Activated naive CD8-positive, alpha-beta T cell treated with anti-CD3 and anti-CD28 coated beads for 36 hours (primary cell): ENCODE measurements at places on chromosomes 5 and 9. TPM values are rescaled to one million over a fixed set of nuclear protein-coding genes. Genes with fewer than 3 reads are reported as not detected.

GRCh38 chr5:64108674-64109073 lies 57.0 kb upstream of the RNF180 start:
- H3K4me3 ChIP-seq, result no peak overlapping the region
- H3K36me3 ChIP-seq, result no peaks in the 10 kb centered on the region
- H3K4me1 ChIP-seq, result no peaks in the 10 kb centered on the region

- H3K27me3 ChIP-seq, result no peaks in the 10 kb centered on the region
- peaks cover 22% of the 10 kb centered on the region for H3K36me3 ChIP-seq
- H3K4me1 ChIP-seq, result peaks cover 17% of the 10 kb centered on the region
- H3K4me3 ChIP-seq, result no peak overlapping the region
These were observed 142.1 kb downstream of the AGTPBP1 start for GRCh38 chr9:85599540-85600105.

DNA sequence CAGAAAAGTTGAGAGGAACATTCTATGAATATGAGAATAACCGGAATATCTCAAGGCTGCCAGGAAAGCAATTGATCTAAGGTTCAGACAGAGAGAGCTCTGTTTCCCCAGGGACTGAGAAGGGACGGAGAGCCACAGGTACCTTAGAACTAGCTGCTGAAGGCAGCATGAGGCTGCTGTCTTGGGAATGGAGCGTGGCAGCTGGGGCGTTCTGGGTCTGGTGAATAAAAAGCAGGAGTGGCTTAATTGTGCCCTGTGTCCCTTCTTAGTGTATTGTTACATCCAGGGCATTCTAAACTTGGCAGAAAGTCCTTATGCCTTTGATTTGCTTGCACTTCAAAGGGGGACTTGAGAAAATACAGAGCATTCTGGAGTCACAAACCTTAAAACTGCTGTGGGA lies 434.5 kb downstream of the KDM4C start:
- no peak overlapping the region for H3K4me3 ChIP-seq
- no peak overlapping the region for H3K27ac ChIP-seq
- H3K36me3 ChIP-seq, result peaks cover 23% of the 10 kb centered on the region
- H3K27me3 ChIP-seq, result no peaks in the 10 kb centered on the region
- no peaks in the 10 kb centered on the region for H3K4me1 ChIP-seq
- DNase-seq, result no peak

GRCh38 chr5:175734016-175734415 lies 76.1 kb downstream of the HRH2 start:
- H3K27ac ChIP-seq, result no peak overlapping the region
- DNase-seq, result no peak
- peaks cover 3% of the 10 kb centered on the region for H3K4me1 ChIP-seq
- H3K27me3 ChIP-seq, result peaks cover 31% of the 10 kb centered on the region

Gene PCDHGC3
- total RNA-seq, result 0.33 TPM

DNA sequence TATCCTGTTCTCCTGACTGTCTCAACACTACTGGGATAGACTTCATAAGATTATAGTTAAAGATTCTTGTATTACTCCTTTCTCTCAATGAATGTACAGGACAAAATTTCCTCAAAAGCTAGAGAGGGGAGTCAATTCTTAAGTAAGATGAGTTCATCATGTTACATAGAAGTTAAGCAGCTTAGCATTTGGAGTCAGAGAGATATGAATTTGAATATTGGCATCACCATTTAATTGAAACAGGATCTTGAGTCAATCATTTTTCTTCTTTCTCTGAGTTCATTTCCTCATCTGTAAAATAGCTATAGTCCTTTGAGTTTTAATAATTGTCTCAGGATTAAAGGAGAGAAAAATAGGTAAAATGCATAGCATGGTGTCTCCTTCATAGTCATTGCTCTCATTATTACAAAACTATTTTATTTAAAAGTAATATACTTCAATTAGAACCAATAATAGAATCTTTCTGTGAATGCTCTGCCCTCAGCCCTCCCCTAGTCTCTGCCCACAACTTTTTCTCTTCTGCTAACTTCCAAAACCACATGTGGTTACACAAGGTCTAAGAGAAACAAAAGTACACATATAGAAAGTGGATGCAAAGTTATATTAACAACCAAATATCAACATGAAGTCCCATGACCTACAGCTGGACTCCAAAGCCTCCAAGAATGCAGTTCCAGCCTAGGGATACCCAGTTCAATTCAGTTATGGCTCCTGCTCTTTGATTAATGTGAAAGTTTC lies 265.6 kb downstream of the TLE1 start:
- H3K4me3 ChIP-seq, result no peak overlapping the region
- H3K27ac ChIP-seq, result no peak overlapping the region
- no peak for DNase-seq
- no peaks in the 10 kb centered on the region for H3K4me1 ChIP-seq
- H3K36me3 ChIP-seq, result no peaks in the 10 kb centered on the region

GRCh38 chr9:134373953-134374300 lies 47.7 kb downstream of the RXRA start:
- no peak overlapping the region for H3K27ac ChIP-seq
- no peak for DNase-seq
- H3K4me3 ChIP-seq, result no peak overlapping the region
- no peaks in the 10 kb centered on the region for H3K27me3 ChIP-seq
- no peaks in the 10 kb centered on the region for H3K36me3 ChIP-seq
- peaks cover 3% of the 10 kb centered on the region for H3K4me1 ChIP-seq

DNA sequence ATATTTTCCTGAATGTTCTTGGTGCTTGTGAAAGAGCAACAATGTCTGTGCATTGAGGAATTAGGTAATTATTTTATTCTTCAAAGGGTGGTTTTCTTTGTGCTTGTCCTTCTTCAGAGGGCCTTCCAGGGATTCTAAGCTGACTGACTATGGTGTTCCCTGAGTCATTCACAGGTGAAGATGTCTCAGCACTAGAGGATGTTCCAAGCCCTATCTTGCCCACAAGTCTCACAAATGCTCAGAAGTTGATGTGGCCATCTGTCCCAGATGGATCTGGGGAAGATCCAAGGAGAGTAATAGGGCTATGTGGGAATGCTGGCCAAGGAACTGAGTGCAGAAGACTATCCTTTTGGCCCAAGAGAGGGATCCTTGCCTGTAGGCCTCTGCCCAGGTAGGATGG lies 120.9 kb downstream of the ADAMTSL1 start:
- no peaks in the 10 kb centered on the region for H3K4me1 ChIP-seq
- no peak overlapping the region for H3K4me3 ChIP-seq
- no peaks in the 10 kb centered on the region for H3K27me3 ChIP-seq
- H3K36me3 ChIP-seq, result no peaks in the 10 kb centered on the region
- no peak for DNase-seq
- no peak overlapping the region for H3K27ac ChIP-seq

Gene PCDHB4
- not detected for total RNA-seq

Gene CNTFR
- total RNA-seq, result not detected

DNA sequence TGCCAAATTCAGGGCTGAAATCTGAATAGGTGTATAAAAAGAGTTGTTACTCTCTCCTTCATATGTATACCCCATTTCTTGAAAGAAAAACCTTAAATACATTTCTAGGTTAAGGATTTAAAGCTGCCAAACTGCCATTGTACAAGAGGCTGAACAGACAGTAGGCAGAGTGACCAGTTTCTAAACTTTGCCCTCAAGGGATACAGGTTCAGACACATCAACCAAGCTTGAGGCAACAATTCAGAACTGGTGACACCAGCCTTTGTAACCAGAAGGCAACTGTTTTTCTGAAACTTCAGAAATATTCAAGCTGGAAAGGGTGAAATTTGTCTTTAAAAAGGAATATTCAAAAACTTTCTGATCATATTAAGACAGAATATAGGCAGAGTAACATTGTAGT lies 47.5 kb downstream of the FAM114A2 start:
- H3K4me3 ChIP-seq, result no peak overlapping the region
- no peaks in the 10 kb centered on the region for H3K4me1 ChIP-seq
- H3K36me3 ChIP-seq, result peaks cover 4% of the 10 kb centered on the region
- no peaks in the 10 kb centered on the region for H3K27me3 ChIP-seq
- H3K27ac ChIP-seq, result no peak overlapping the region
- no peak for DNase-seq

DNA sequence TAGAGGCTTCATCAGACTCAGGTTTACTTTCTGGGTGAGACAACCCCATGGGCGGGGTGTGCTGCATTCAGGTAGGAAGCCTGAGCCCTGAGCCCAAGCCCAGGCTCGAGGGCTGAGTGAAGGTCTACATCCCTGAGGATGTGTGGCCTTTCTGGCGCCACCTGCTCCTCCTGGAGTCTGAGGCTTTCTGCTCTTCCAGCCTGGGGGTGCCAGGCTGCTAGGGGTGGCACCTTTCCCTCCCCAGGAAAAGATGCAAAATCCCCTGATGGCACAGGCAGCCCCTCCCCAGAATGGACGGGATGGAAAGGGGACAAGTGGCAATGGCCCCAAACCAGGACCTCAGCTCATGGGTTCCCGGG lies 44.4 kb upstream of the PRRC2B start:
- no peaks in the 10 kb centered on the region for H3K36me3 ChIP-seq
- DNase-seq, result no peak
- no peaks in the 10 kb centered on the region for H3K27me3 ChIP-seq
- peaks cover 7% of the 10 kb centered on the region for H3K4me1 ChIP-seq
- no peak overlapping the region for H3K4me3 ChIP-seq
- H3K27ac ChIP-seq, result no peak overlapping the region

Gene ACSL6
- 4.6 TPM for total RNA-seq

GRCh38 chr9:134883040-134883782 lies 2.6 kb downstream of the FCN2 start:
- no peak overlapping the region for H3K27ac ChIP-seq
- no peaks in the 10 kb centered on the region for H3K4me1 ChIP-seq
- peaks cover 6% of the 10 kb centered on the region for H3K27me3 ChIP-seq
- no peak for DNase-seq
- no peaks in the 10 kb centered on the region for H3K36me3 ChIP-seq
- H3K4me3 ChIP-seq, result no peak overlapping the region

DNA sequence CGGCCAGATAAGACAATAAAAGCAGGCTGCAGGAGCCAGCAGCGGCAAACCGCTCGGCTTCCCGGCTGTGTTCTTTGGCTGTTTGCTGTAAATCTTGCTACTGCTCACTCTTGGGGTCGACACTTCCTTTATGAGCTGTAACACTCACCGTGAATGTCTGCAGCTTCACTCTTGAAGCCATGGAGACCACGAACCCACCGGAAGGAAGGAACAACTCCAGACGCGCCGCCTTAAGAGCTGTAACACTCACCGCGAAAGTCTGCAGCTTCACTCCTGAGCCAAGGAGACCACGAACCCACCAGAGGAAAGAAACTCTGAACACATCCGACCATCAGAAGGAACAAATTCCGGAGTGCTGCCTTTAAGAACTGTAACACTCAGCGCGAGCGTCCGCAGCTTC lies 451.7 kb downstream of the AGTPBP1 start:
- peak overlapping the region; percentile 69 for H3K4me3 ChIP-seq
- DNase-seq, result peak; percentile 34
- peaks cover 14% of the 10 kb centered on the region for H3K4me1 ChIP-seq
- H3K27me3 ChIP-seq, result peaks cover 34% of the 10 kb centered on the region
- no peak overlapping the region for H3K27ac ChIP-seq

DNA sequence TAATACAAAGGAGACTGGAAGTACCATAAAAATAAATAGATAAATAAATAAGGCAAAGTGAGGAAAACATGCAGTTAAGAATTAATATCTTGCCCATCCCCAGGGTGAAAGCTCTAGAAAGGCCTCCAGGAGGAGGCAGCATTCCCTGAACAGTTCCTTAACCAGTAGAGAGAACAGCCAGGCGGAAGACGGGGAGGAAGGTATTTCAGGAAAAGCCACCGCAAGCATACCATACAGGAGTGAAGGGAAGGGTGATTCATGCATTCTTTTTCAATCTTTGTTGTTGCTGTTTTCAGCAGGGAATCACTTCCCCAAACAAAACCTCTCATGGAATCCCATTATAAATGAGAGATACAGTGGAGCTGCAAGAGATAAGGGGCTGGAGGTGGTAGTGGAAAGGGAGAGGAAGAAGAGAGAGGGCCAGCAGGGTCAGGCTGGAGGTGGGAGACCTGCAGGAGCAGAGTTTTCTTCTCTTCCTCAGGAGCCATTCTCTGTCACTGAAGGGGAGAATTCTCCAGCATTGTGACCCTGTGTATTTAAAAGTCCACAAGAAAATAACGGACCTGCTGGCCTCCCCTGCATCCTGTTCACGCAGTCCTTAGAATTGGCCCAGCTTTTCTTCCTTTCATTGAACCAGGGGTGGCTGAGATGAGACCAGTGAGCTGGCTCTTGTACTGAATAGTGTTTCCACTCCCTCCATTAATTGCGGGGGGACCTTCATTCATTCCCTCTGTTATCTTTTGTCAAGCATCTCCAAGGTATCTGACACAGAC lies 255.9 kb downstream of the FAM114A2 start:
- H3K36me3 ChIP-seq, result no peaks in the 10 kb centered on the region
- H3K4me1 ChIP-seq, result no peaks in the 10 kb centered on the region

DNA sequence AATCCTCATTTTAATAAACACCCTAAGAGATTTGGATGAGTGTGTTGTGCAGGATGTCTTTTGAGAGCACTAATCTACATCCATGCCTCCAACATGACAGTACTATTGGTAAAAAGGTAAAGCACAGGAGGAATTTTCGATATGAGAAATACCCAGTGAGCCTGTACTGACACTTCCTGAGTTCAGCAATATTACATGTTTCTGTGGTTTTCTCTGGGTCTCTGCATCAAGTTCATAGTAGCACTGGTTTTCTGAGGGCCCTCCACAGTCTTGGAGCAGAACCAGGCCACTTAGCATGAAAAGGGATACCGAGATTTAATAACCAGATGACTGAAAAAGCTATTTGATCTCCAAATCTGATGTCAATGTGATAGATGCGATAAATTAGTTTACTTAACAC lies 524.1 kb downstream of the TMEM38B start:
- H3K4me3 ChIP-seq, result no peak overlapping the region
- no peaks in the 10 kb centered on the region for H3K4me1 ChIP-seq
- no peaks in the 10 kb centered on the region for H3K27me3 ChIP-seq
- H3K27ac ChIP-seq, result no peak overlapping the region
- no peaks in the 10 kb centered on the region for H3K36me3 ChIP-seq

- no peak overlapping the region for H3K27ac ChIP-seq
- no peak overlapping the region for H3K4me3 ChIP-seq
- no peaks in the 10 kb centered on the region for H3K36me3 ChIP-seq
- no peaks in the 10 kb centered on the region for H3K4me1 ChIP-seq
These were observed 214.9 kb downstream of the MCTP1 start for GRCh38 chr5:95069948-95070347.

Gene ELL2
- total RNA-seq, result 41.9 TPM

- no peak overlapping the region for H3K27ac ChIP-seq
- peaks cover 4% of the 10 kb centered on the region for H3K27me3 ChIP-seq
- DNase-seq, result no peak
- H3K4me1 ChIP-seq, result no peaks in the 10 kb centered on the region
These were observed 87.3 kb downstream of the YIPF5 start for GRCh38 chr5:144083185-144083584.

DNA sequence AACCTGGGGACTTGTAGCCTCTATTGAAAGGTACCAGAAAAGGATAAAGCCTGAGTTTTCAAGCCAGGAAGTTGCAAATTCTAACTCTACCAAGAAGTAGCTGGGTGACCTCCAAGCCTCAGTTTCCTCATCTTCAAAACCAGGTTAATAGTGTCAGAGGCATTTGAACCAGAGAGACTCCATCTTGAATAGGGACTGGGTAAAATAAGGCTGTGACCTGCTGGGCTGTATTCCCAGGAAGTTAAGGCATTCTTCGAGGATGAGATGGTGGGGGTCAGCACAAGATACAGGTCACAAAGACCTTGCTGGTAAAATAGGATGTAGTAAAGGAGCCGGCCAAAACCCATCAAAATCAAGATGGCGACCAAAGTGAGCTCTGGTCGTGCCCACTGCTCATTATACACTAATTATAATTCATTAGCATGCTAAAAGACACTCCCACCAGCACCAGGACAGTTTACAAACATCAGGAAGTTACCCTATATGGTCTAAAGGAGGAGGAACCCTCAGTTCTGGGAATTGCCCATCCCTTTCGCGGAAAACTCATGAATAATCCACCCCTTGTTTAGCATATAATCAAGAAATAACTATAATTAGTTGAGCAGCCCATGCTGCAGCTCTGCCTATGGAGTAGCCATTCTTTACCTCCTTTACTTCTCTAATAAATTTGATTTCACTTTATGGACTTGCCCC lies 3.8 kb upstream of the SERINC5 start:
- H3K4me1 ChIP-seq, result peaks cover 16% of the 10 kb centered on the region
- H3K27me3 ChIP-seq, result no peaks in the 10 kb centered on the region
- no peak overlapping the region for H3K27ac ChIP-seq
